ENCODE measurements at places on chromosomes 6 and 20.

DNA sequence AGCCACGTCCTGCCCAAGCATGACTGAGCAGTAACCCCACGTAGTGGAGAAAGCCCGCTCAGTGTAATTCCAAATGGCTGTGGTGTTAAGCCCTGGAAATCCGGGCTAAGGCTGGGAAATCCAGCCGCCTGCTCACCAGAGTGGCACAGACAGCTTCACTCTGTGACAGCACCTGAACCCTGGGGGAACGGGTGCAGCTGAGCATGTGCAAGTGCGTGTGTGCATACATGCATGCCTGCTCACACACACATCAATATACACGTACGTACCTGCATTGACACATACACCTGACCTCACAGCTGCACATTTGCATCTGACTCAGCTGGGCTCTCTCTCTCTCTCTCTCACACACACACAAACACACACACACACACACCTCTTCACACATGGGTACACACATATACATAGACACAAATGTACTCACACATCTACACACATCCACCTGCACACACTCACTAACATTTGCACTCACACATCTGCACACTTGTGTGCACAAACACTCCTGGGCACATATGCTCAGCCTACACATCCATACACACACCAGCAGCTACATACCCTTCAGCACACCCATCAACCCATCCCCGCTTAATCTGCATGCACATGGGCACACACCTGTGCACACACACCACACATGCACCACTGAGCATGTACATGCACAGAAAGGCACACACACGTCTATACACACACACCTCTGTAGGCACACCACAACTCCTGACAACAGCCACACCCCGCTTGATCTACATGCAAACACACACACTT is 114.1 kb downstream of the GRM4 start:
- DNase-seq = peak; percentile 37

GRCh38 chr6:44104481-44105021 is 22.7 kb downstream of the MRPL14 start:
- no peak for DNase-seq

- DNase-seq = peak; percentile 77
Observed at GRCh38 chr20:20710443-20711315, 1.8 kb downstream of the RALGAPA2 start.

- DNase-seq = peak; percentile 70
Observed at GRCh38 chr20:41889844-41890224, 271.7 kb upstream of the CHD6 start.

- no peak for DNase-seq
Observed at GRCh38 chr6:81896525-81897503, 144.3 kb upstream of the TENT5A start.

- peak; percentile 33 for DNase-seq
Observed at GRCh38 chr20:6663751-6664388, 103.6 kb upstream of the BMP2 start.

GRCh38 chr6:22636452-22636851 is 67.1 kb downstream of the HDGFL1 start:
- peak; percentile 13 for DNase-seq

DNA sequence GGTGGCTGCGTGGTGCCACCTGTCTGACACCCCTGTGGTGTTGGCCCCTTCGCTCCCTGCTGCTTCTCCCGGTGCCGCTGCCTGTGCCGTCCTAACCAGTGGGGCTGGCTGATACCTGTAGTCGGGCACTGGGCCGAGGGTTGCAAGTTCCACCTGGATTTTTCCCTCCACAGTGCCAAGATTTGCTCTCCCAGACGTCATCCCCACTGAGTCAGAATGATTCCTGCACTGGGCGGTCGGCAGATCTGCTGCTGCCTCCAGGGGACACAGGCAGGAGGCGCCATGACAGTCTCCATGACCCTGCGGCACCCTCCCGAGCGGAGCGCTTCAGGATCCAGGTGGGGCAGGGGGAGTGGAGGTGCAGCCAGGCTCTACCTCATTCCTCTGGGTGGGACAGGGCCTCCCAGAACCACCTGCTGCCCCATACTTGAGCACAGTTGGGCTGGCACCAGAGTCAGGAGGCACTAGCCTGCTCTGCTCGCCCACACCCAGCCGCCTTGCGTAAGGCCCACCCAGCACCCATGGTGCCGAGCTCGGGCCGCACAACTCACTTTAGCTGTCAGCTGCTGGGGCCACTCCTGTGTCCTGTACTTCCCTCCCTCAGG is 60.2 kb downstream of the TCP11 start:
- DNase-seq = no peak

GRCh38 chr6:160583794-160584193 is 80.3 kb downstream of the LPA start:
- peak; percentile 9 for DNase-seq

DNA sequence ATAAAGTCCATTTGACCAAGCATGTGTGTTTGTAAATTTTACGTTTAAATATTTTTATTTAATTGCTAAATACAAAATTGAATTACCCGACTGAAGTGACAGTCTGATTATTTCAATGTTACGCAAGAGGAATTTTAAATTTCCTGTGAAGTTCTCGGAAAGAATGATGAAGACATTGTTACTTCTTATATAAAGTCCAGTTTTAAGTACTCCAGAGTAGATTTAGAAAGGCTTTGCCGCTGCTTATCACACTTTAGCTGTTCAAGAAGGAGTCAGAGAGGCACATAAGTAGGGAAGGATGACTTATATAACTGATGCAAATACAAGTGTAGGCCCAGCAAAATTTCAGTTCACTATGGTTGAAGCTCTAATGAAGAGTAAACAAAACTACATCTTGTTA is 265.1 kb upstream of the CITED2 start:
- no peak for DNase-seq

- DNase-seq = peak; percentile 83
Observed at GRCh38 chr6:9520417-9521151, 894.3 kb downstream of the TFAP2A start.

DNA sequence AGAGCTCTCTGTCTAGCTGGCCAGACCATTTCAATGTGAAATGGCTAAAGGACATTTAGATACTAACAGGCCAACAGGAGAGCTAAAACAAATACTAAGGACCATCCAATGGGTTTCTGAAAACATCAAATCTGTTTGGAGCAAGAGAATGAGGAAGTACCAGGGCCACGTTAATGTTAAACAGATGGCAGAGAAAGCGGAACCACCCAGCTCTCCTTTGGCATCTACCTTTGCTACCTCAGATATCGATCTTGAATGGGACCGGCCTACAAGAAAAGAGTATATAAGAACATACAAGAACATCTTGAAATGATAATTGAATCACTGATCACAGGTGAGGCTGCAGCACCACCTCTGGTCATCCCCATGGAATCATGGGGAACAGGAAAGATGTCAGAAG is 31.8 kb downstream of the KCNK5 start:
- peak; percentile 41 for DNase-seq

- no peak for DNase-seq
Observed at GRCh38 chr6:16318953-16319720, 80.8 kb downstream of the GMPR start.

DNA sequence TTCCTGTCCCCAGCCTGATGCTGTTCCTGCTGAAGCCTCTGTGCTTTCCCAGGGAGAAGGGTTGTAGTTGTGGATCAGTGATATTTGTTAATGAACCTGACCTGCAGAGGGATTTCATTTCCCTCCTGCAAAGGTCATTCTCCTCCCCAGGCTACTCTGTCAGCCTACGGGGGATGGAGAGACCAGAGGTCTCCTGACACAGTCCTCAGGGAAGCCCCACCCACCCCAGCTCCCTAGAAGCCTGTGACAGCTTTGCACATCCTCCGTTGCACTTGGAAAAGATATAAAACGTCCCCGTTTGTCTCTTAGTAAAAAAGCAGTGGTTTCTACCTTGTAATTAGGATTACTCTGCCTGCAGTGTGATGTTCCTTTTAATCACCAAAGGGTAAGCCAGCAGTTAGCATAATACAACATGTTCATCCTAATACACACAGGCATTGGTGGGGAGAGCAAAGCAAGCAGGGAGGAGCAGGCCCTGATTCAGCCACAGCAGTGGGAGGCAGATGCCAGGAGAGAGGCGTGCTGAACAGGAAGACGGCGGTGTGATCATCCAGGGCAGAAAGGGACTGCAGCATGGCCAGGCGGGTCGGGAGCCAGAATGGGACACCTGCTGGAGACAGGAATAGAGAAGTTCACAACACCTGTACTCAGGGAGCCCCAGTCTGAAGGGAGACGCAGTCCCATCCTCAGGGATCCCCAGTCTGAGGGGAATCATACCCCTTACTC is 293.5 kb downstream of the LRFN2 start:
- DNase-seq = no peak

DNA sequence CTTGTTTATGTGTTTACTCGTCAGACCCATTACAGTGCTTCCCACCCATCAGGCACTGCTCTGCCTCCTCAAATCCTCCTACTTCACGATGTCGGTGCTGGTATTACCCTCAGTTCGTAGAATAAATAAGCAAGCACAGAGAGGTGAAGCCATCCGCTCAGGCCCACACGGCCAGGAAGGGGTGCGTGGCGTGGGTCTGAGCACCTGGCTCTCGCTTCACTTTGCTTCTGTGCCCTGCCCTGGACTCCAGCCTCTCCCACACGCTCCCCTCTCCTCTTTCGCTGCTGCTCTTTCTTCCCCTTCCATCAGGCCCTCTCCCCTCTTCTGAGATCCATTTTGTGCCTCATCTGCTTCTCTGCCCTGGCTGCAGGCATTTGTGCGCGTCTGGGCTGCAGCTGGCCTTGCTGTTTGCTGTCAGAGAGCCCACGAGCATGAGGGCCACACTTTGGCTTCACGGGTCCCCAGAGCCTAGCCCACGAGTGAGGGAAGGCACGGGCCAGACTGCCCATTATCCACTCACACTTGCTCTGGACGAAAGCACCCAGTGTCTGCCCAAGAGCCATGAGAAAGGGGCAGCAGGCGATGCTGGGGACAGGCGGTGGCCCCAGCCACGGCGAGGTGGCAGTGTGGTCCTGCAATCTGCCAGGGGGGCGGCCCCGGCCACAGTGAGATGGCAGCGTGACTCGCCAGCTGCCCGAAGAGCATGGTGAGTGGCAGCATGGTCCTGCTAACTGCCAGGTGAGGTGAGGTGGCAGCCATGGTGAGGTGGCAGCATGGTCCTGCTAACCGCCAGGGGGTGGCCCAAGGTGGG is 96.2 kb upstream of the MPC1 start:
- DNase-seq = no peak

GRCh38 chr6:151384151-151384550 is 7.2 kb downstream of the ZBTB2 start:
- no peak for DNase-seq

GRCh38 chr6:168345896-168346754 is 26.5 kb upstream of the DACT2 start:
- no peak for DNase-seq

DNA sequence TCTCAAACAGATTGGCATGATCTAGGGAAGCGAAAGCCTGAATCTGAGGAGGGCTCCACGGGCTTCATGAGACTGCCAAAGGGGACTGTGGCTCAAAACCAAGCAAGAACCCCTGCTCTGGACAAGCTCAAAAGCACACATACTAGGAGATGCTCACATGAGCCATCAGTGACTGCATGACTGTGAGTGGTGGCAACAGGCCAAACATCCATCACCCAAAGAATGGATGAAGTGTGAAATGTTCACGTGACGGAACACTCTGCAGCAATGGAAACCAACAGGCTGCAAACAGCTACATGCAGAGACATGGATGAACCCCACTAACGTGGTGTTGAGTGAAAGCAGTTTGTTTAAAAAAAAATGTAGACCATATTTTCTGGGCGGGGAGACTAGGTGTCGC is 136.3 kb downstream of the PREX1 start:
- no peak for DNase-seq

- no peak for DNase-seq
Observed at GRCh38 chr6:94005835-94006234, 586.5 kb upstream of the EPHA7 start.

GRCh38 chr20:33272155-33272873 is 10.7 kb upstream of the BPIFB1 start:
- DNase-seq = no peak

- peak; percentile 57 for DNase-seq
Observed at GRCh38 chr6:7137335-7138045, 29.7 kb downstream of the RREB1 start.

GRCh38 chr6:170269846-170270541 is 20.9 kb downstream of the DLL1 start:
- DNase-seq = peak; percentile 33

DNA sequence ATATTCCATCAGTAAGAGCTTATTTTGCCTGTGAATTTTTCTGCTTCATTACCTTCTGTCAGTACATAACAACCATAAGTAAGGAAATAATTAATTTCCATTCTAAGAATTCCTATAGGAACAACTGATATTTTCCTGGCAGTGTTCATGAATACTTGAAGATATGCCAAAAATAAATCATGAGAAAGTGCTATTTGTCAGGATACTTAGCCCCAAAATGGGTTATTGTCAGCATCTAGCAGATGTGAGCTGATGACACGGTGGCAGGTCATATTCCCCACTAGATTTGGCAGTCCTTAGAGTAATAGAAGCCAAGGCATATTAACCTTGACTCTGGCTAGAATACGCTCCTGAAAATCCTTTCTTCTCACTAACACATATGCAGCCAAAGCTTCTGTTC is 43.2 kb upstream of the CRISP1 start:
- no peak for DNase-seq

DNA sequence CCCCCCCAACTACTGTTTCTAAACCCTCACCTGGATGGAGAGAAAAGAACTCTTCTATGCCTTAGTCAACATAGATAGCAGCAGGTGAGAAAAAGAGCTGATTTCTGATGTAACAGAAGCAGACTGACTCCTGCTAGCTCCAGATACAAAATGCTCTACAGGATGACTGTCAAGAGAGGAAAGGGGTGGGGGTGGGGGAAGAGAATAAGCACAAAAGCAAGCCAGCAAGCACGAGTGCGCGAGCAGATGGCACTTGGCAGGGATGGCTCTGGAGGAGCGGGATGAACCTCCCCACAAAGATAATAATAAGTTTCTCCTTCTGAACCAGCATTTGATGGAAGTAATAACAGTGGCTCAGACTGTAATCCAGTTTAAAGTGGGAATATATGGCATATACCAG is 45.6 kb upstream of the SPDEF start:
- no peak for DNase-seq

DNA sequence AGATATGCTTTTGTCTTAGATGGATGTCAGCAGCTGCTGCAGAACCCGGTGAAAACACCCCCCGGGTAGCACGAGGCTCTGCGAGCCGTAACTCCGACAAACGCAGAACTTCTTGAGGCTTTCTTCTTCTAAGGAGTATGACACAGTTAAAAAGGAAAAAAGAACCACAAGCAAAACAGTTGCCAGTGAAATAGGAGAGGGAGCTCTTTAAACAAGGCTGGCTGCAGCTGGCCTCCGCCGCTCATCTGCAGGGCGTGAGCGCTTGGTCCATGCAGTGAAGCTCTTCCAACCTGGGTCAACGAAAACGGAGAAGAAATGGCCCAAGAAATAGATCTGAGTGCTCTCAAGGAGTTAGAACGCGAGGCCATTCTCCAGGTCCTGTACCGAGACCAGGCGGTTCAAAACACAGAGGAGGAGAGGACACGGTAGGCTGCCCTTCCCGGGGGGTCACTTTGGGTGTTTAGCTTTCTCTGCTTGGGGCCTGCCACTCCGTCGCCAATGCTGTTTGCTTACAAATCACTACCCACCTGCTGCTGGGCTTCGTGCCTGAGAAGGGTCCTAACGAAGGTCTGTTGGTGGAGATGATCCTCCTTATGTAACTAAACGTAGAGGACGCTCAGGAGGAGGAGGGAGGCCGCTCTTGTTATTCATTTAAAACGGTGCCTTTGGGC is 13.2 kb downstream of the SYTL3 start:
- DNase-seq = no peak
